ENCODE measurements at places on chromosomes 5 and 9.

- no peak for DNase-seq
Observed at GRCh38 chr5:79954620-79955019, 36.4 kb downstream of the MTX3 start.

- no peak for DNase-seq
Observed at GRCh38 chr5:73151766-73152410, 21.1 kb upstream of the TMEM174 start.

GRCh38 chr5:98106116-98107031 lies 667.1 kb upstream of the RGMB start:
- no peak for DNase-seq

DNA sequence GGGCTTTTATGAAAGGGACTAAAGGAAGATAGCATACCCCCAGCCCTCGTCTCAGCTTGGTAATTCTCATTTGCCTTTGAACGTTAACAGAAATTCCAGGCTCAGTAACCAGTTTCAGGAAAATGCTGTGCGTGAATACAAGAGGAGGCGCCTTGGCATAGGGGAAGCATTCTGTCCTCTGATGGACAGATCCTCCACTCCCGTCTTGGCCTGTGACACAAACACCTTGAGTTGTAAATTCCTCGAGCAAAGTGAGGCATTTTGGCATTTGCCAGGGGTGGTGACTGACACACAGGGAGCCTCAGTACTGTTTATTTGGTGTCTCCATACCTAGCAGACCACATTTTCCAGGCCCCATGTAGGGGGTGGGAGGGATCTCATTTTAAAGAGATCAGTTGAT lies 44.8 kb downstream of the APTX start:
- no peak for DNase-seq

DNA sequence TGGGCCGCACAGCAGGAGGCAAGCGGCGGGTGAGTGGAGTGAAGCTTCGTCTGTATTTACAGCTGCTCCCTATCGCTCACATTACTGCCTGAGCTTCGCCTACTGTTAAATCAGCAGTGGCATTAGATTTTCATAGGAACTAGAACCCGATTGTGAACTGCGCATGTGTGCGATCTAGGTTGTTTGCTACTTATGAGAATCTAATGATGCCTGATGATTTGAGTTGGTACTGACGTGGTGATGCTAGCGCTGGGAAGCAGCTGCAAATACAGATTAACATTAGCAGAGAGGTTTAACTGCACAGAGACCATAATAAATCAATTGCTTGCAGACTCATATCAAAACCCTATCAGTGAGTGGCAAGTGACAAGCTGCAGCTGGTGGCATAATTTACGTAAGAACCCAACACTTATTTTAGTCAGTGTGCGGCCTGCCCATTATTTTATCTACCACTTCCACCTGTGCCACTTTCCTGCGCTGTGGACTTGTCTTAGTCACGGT lies 133.4 kb upstream of the CDH9 start:
- no peak for DNase-seq

DNA sequence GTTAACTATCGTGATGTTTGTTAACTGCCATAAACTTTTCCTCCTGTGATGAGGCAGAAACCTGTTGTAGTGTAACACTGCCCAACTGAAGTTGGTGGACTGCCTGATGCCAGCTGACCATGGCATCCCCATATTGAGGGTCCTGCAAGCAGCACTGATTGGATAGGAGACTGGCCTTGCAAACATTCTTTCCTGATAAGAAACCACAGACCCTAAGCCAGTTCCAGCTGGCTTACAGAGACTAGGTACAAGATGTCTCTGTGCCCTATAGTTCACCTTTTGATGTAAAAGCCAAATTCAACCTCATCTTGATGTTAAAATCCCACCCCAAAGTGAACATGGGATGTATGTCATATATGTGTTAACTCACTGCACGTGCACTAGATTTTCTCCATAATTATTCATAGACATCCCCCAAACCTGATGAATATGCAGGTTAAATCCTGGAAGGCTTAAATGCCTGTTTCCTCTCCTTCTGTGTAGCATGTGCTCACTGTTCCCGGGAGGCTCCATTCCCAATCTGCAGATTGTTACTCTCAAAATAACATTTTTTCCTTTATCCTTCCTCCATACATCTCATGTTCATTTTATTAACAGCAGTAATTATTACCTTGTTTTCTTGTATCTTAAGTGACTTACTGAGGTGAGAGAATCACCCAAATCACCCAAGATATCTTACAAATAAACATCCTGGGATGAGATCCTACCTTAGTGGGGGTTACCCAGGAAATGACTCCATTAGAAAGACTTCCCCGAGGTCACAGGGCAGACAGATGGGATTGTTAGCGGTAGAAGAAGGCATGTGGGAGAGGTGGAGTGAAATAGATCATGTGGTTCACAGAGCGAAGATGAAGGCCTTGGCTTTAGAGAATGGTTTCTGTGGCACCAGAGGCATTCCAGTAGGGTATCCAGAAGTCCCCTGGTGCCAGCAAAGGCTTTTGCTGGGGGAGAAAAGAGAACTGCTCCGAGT lies 566.7 kb downstream of the CCDC171 start:
- no peak for DNase-seq

- no peak for DNase-seq
Observed at GRCh38 chr5:55538661-55539060, 3.9 kb upstream of the PLPP1 start.

- no peak for DNase-seq
Observed at GRCh38 chr9:120845255-120845654, 2.5 kb upstream of the PSMD5 start.

- no peak for DNase-seq
Observed at GRCh38 chr5:56763711-56764466, 51.5 kb upstream of the MAP3K1 start.

GRCh38 chr9:116190637-116191396 lies 37.2 kb downstream of the PAPPA start:
- DNase-seq = no peak

DNA sequence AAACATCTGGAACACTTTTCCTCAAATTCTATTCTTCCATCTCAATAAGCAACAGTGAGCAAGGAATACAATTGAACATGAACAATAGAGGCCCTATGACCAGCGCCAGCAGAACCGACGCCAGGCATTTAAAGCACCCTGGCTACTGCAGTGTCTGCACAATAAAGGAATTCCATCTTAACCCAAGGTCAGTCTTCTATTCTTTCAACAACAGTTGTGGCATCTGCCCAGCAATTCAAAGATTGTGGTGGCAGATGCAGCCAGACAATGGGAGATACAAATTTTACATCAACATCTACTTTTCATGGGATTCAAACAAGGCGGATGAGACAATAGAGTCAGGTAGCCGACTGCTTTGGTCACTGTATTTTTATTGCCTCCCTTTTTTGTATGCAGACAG lies 65.9 kb downstream of the ELL2 start:
- no peak for DNase-seq

- DNase-seq = no peak
Observed at GRCh38 chr9:10534850-10535249, 78.0 kb downstream of the PTPRD start.

GRCh38 chr5:71522151-71522550 lies 65.0 kb upstream of the MCCC2 start:
- DNase-seq = no peak

DNA sequence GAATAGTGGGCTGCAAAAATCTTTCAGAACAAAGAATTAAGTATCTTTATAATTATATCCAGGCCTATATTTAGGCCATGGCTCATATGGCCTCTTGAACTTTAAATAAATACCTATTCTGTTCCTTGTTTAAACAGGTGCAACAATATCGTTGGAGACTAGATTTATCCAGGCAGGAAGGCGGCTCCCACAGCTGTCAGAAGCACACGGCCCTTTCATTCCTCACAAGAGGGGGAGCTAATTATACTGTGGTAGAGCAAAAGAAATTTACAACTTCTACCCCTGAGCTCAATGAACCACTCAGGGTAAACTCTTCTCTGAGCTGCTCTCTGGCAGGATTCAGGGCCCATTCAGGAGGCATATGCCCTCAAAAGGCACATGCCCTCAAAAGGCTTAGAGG lies 31.3 kb downstream of the TMEM174 start:
- no peak for DNase-seq

Measured in H1 (cell line).